AG10803 (cell line): ENCODE measurements at places on chromosomes 7 and 10.

DNA sequence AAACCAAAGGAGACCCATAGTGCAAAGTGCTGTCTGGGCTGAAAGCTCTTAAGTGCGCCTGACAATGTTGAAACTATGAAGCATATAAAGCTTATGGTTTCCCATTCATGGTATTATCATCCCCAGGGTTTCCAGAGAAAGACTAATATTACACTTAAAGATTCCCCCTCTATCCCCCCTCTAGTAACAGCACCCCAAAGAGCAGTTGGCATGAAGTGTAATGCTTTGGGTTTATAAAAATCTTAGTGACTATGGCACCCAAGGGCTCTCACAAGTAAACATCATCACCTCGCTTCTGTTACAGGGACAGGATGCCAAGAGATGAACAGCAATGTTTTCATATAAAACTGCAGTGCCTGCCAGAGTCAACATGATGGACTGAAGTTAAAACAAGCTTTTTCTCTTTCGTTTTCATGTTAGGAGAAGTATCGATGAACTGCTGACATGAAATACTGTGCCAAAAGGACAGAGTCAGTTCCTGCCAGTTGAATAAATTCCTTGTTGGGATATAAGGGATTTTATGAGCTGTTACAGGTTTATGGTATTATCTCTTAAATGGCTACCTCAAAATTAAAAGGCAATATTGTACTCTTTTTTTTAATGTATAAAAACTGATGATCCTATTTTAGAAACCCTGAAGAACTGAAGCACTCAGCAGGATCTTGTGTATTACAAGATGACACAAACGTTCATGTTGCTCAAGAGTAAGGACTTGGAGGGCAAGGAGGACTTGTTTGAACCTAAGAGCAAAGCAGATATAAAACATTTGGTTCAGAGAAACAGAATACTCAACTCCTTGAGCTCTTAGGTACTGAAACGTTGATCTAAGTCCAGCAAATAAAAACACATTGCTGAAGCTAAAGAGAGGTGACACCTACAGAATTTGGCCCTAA lies 203.7 kb upstream of the IMMP2L start:
- no peak for DNase-seq

- no peak for DNase-seq
Observed at GRCh38 chr10:71748671-71749191, 24.6 kb downstream of the VSIR start.

GRCh38 chr7:129721068-129721467 lies 109.5 kb downstream of the NRF1 start:
- DNase-seq: no peak

GRCh38 chr7:25664593-25664992 lies 436.3 kb upstream of the NPVF start:
- no peak for DNase-seq

DNA sequence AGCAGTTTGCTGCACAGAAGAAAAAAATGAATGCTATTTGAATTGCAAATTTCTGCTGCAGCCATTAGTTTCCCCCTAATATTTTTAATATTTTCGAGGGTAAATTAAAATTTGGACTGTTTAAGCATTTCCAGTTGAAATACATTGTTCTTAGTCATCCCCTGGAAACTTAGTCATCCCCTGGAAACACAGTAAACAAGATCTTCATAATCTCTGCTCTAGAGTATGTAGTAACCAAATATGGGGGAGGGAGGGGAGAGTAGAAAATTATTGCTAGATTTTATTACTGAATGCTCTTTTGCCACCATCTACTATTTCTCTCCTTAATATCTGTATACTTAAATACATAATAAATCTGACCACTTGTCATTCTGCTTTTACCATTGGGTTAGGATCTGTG lies 1053.3 kb downstream of the SORCS1 start:
- peak; percentile 6 for DNase-seq

- peak; percentile 95 for DNase-seq
Observed at GRCh38 chr10:76583711-76584161, 1053.9 kb downstream of the KCNMA1 start.

GRCh38 chr7:8037151-8037550 lies 68.6 kb downstream of the GLCCI1 start:
- DNase-seq: no peak

DNA sequence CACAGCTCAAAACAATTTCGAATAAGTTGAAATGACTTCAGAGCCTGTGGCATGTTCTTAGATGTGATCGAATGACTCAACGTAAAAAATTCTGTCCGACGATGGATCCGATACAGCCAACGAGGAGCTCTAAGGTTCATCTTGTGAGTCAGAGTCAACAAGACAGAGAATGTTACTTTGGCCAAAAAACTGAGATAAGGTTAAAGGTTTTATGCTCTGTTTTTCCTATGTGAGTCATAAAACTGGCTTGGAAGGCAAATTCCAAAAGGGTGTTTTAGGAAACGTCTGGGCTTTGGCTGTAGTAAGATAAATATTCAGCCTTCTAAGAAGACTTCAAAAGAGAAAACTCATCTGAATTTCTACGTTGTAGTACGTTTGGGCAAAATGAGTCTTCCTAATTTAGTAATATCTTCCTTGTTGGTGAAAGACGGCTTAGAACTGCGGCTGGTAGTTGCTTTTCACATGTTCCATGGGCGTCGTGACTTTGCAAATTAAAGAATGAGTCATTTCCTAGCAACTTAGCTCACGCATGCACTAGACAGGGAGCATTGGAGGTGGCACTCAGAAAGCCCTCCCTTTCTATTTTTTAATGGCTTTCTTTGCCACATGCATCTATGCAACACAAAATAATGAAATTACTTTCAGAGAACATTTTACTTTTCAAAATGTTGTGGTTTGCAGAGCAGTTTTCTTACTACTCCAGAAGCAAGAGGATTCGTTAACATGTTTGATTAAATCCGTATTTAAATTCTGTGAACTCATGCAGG lies 28.2 kb downstream of the PFKP start:
- DNase-seq: peak; percentile 99

DNA sequence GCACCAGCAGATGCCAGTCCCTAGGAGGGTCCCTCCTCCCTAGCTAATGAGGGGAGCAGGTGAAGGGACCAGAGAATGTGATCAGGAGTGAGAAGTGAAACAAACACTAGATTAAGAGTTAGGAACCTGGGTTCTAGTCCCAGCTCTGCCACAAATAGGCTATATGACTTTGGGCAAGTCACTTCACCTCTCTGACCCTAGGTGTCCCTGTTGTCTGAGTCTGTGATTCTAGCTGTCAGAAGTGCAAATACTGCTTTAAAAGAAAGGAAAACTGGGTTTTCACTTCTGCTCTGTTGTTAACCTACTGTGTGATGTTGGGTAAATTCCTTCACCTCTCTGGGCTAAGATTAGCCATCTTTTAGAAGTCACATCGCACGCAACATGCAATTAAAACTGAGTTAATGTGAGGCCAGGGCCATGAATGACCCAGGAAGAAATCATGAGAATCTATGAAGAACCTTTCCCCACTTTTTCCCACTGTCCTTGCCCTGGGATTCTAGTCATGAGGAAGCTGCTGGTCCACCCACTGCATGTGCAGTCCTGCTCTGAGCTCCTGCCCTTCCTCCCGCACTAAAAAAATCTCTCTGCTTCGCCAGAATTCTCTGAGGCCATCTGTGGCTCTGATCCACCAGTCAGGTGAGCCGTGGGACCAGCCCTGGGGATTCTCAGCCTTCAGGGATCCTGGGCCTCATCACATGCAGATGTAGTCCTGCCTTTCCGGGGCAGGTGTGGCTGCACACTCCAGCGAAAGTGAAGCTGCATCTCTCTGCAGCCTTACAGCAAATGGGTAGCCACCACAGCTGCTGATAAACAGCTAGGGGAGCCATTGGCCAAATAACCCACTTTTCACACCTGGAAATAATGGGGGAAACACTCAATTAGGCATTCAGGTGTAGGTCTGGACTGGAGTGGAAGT lies 181.7 kb downstream of the PLXNA4 start:
- peak; percentile 23 for DNase-seq

- peak; percentile 80 for DNase-seq
Observed at GRCh38 chr7:28316489-28316888, 95.8 kb upstream of the CREB5 start.

DNA sequence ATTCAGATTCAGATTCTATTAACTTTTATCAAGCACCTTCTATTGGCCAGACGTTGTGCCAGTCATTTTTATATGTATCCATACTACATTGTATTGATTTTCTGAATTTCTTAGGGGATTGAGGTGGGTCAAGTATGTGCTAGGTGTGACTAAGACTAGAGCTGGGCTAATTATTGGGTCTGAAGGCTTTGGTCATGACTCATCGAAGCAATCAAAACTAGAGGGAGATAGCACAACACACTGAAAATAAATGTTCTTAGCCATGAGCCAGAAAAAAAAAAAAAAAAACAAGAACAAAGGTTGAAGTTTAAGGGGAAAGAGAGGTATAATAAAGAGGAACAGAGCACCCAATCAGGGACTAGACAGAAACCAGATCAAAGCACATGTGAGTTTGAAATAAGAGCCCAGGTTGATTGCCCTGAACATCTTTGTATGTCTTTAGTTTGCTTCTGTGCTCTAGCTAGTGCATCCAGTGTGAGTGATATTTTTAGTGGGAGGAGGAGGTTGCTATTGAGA lies 171.6 kb upstream of the FOXP2 start:
- DNase-seq: no peak

GRCh38 chr10:35352512-35352911 lies 16.2 kb downstream of the CCNY start:
- no peak for DNase-seq

DNA sequence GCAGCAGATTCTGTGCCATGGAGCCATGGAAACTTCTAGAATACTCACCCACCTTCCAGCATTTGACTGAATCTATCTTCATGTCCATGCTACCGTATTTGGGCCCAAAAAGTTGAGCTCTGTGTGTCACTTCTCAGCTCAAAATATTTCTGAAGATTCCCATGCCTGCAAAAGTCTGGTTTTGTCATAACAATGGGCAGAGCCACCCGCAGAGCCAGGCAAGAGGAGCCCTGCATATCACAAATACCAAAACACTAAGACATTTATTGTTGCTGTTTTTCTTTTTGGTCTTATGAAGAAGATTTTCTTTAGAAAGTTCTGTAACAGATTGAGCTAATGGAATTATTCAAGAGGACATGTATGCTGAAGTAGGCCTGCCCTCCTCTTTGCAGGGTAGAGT lies 68.1 kb downstream of the PRTFDC1 start:
- DNase-seq: peak; percentile 44

DNA sequence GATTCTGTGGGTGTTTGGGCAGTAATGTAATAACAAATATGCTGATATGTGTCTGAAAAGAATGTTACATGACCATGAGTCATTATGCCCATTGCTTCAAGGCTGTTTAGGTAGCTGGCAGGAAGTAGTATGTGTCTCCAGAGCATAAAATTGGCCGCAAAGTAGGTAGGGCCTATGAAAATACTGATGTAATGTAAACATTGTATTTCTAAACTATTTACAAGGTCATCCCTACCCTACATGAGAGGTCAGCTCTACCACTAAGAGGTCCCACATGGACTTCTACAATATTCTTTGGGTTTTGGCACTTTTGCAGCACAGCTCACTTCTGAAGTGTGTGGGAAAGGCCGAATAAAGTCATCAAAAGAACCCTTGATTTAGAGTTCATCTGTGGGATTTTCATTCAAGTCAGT lies 301.9 kb downstream of the AHR start:
- peak; percentile 94 for DNase-seq

GRCh38 chr7:158447151-158447505 lies 140.5 kb downstream of the PTPRN2 start:
- no peak for DNase-seq

DNA sequence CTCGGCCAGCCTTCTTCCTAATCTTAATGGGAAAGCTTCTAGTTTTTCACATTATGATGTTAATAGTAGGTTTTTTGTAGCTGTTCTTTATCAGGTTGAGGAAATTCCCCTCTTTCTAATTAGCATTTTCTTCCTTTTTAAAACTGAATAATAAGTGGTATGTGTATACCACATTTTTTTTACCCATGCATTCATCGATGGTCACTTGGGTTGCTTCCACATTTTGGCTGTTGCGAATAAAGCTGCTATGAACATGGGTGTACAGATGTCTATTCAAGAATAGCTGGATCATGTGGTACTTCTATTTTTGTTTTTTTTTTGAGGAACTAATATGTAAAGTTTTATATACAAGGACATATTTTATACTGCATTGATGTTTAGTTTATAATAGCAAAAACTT lies 44.3 kb downstream of the NRF1 start:
- no peak for DNase-seq

DNA sequence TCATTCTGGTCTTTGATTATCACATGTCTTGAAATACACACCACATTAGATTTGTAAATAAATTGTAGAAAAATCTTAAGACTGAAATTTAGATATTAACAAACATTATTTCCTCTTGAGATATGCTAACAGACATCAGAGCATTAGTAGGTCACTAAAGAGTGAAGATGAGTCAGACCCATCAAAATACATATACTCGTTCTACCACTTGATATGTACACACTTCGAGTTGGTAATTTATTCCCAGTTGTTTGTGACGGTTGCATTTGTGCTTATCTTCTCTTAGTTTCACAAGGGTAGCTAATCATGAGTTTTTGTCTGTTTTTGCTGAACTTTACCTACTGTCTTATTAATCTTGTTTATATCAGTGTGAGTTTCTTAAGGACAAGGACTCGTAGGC lies 383.4 kb downstream of the AUTS2 start:
- DNase-seq: no peak

GRCh38 chr7:90238583-90238982 lies 6.4 kb upstream of the CFAP69 start:
- DNase-seq: no peak

DNA sequence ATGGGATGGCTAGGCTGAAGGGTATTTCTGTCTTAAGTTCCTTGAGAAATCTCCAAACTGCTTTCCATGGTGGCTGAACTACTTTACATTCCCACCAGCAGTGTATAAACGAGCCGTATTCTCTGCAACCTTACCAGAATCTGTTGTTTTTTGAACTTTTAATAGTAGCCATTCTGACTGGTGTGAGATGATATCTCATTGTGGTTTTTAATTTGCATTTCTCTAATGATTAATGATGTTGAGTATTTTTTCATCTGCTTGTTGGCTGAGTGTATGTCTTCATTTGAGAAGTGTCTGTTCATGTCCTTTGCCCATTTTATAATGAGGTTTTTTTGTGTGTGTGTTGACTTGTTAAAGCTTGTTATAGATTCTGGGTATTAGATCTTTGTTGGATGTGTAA lies 226.8 kb upstream of the IGFBP3 start:
- DNase-seq: no peak

DNA sequence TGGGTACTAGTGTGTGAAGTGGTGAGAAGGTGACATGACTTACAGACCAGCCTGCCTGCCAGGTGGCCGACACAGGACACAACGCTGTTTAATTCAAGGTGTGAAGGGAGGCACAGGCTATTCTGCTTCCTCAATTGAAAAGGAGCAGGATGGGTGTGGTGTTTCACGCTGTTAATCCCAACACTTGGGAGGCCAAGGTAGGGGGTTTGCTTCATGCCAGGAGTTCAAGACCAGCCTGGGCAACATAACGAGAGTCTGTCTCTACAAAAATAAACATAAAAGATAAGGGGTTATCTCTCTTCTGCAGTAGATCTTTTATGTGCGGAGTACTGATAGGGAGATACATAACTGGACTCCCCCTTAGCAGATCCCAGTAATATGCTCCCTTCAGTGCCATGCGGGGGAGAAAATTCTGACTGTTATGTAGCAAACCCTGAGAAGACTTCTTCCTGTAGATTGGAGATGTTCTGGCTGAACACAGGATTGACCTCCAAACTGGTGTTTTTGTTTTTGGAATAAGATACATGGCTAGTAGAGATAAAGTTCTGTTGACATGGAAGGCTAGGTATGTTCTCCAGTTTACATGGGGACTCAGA lies 63.2 kb downstream of the CCNY start:
- no peak for DNase-seq

GRCh38 chr7:133108023-133108422 lies 26.1 kb upstream of the CHCHD3 start:
- no peak for DNase-seq
